Mononuclear cell (primary cell): ENCODE measurements at places on chromosomes 3 and 15. TPM values are rescaled to one million over a fixed set of nuclear protein-coding genes. Genes with fewer than 3 reads are reported as not detected.

The KIF23 gene
- total RNA-seq = 1.2 TPM

The CPNE9 gene
- total RNA-seq = not detected

The ANKRD63 gene
- total RNA-seq = not detected

The CSPG5 gene
- total RNA-seq = 0.10 TPM

The CCDC80 gene
- under 0.01 TPM for total RNA-seq

The SPINK8 gene
- not detected for total RNA-seq

The SYNPR gene
- total RNA-seq = not detected

The FOXB1 gene
- 0.10 TPM for total RNA-seq

The SSR3 gene
- 109 TPM for total RNA-seq

The GUCA1C gene
- not detected for total RNA-seq

The USP50 gene
- 0.73 TPM for total RNA-seq
